Femur (tissue), 1 donor: ENCODE measurements at places on chromosomes 12 and 14.

DNA sequence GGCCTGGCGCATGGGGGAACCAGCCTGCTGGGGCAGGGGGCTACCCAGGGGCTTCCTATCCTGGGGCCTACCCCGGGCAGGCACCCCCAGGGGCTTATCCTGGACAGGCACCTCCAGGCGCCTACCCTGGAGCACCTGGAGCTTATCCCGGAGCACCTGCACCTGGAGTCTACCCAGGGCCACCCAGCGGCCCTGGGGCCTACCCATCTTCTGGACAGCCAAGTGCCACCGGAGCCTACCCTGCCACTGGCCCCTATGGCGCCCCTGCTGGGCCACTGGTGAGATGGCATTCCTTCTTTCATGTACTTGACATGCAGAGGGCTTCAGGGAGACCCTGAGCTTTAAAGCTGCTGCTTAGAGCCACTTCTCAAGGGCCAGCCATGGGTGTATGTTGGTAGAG is 9.0 kb downstream of the LGALS3 start:
- no peak for DNase-seq

- DNase-seq, result no peak
Observed at GRCh38 chr12:110935588-110935987, 15.2 kb upstream of the MYL2 start.

- DNase-seq, result no peak
Observed at GRCh38 chr14:80575763-80576162, 364.5 kb upstream of the DIO2 start.

DNA sequence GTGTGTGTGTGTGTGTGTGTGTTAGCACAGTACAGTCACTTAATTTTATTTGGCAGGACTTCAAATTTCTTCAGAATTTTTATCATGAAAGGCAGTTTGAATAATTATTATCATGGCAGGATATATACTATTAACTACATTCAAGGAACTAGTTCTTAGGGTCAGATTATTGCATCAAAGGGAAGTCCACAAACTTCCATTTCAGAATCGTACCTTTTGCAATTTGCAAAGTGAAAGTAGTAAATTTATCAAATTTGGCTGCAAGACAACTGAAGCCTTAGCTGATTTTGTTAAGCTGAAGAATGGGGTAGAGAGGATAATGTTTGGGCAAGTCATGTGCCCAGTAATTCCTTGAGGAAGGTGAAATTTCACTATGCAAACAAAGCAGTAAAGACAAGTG is 68.2 kb downstream of the PLEKHG7 start:
- DNase-seq, result no peak

DNA sequence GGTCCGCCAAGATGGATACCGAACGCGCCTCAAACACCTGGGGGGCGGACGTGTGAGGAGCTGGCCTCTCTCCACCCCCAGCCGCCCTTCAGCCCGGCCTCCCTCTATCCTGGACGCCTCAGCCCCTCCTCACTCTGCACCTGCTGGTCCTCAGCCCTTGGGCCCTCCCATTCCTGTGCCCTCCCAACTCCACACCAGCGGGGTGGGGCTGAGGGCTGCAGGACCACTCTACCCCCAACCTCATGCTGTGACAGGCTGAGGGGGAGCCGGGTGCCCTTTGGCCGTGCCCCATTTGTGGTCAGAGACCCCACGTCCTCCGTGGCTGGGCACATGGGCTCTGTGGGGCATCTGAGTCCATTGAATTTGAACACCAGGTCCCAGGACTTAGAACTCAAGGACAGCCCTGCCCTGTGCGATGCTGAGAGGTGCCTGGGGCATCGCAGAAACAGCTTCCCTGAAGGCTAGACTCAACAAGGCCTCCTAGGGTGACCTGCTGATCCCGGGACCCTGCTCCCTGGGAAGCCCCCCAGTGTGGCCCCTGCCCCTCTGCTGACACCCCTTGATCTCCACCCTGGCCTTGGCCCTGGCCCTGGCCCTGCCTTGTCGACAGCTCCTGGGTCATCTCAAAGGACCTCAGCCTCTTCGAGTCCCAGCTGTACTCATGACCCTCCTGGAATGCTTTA is 82.0 kb upstream of the SFSWAP start:
- peak; percentile 10 for DNase-seq

GRCh38 chr14:100544506-100545141 is 42.6 kb downstream of the BEGAIN start:
- DNase-seq, result no peak

DNA sequence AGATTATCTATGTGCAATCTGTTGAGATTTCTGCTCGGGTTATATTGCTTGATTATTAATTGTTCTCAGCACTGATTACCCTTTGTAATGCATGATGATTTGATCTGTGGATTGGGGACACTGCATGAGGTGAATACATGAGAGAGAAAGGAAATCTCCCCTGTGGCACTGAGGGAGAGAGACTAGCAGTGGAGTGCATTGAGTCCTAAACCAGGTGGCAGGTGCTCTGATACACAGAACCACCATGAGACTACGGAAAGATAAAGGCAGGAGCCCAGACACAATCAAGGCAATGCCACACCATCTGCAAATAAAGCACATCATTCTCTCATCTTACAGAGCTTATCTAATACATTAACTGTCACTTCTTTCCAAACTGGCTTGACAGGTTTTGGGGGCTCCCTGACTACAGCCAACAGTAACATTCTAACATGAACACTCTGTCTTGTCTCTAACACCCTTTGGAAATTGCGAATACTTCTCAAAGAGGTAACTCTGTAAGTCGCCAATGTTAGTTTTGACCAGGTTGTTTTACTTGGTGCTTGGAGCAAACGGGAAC is 37.6 kb upstream of the TSPAN8 start:
- no peak for DNase-seq

DNA sequence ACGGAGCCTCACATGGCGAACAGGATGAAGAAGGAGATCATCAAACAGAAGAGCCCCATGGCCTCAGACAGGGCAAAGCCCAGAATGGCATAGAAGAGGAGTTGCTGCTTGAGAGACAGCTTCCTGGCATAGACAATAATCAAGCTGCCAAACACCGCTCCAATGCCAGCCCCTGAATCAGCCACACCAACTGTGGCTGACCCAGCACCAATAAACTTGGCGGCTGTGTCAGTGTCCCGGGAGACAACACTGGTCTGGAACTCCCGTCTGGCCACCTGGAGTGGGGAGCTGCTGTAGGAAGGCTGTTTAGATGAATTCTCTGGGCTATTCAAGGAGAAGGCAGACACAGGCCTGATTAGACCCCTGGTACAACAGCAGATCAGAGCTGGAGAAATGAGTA is 100.1 kb downstream of the HEATR5A start:
- DNase-seq, result no peak

- no peak for DNase-seq
Observed at GRCh38 chr14:81567302-81567701, 33.6 kb upstream of the SEL1L start.

GRCh38 chr12:104303538-104304151 is at the start of gene EID3:
Gene EID3, plus strand, starts transcription at chr12:104303739. Its CDS starts 196 bp downstream, at chr12:104303935.
- DNase-seq, result peak; percentile 95

DNA sequence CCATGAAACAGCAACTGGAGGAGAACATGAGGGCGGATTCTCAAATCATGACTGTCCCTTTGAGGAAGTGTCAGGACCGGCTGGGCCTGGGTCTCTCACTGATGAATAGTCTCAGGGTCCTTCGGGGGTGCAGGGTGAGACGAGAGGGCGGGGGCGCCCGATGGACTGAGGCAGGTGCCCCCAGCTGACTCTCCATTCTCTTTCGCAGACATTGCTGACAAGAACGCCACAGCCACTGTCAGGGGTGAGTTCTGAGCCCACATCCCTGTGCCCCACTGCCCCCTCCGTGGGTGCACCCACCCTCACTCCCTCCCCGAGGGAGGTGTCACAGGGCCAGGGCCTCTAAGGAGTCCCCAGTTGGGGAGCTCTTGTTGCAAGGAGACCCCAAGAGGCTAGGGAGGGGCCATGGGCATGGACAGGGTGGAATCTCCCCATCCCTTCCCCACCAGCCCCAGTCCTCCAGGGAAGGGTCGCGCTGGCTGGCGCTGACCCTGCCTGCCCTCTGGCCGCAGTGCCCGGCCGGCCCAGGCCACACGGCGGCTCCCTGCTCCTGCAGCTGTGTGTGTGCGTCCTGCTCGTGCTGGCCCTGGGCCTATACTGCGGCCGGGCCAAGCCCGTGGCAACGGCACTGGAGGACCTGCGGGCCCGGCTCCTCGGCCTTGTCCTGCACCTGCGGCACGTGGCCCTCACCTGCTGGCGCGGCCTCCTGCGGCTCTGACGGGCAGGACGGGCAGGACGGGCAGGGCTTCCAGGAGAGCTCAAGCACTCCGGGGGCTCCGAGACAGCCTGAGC is 8.7 kb downstream of the C14orf180 start:
- DNase-seq, result no peak

DNA sequence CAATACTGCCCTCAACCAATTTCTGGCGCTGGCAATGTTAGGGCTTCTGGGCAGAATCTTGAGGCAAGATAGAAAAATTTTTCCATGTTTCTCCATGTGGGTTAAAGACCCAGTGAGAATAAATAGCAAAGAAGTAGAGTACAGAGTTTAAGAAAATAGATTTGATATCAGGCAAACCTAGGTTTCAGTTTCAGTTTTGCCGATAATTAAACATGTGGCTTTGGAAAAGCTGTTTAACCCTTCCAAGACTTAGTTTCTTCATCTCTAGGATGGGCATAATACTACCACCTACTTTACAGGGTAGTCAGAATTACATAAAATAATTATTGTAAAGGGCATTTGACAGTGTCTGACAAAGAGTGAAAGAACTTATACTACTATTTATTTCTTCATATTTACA is 360.4 kb downstream of the PCNX1 start:
- DNase-seq, result no peak

- no peak for DNase-seq
Observed at GRCh38 chr14:74964787-74965485, 9.5 kb upstream of the PGF start.

- no peak for DNase-seq
Observed at GRCh38 chr12:69055280-69055679, 122.3 kb upstream of the CPM start.

DNA sequence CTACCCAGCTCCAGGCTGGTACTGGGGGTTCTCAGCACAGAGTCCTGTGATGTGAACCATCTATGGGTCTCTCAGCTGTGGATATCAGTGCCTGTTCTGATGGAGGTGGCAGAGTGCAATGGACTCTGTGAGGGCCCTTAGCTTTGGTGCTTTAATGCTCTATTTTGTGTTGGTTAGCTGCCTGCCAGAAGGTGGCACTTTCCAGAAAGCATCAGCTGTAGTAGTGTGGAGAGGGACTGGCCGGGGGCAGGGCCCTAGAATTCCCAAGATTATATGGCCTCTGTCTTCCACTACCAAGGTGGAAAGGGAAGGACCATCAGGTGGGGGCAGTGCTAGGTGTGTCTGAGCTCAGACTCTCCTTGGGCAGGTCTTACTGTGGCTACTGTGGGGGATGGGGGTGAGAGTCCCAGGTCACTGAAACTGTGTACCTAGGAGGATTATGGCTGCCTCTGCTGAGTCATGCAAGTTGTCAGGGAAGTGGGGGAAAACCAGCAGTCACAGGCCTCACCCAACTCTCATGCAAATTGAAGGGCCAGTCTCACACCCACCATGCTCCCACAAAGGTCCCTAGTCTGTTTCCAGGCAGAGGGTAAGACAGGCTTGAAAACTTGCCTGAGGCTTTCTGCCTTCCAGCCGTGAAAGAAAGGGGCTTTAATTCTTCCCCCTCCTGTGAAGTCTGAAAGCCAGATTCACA is 878.1 kb downstream of the C12orf50 start:
- DNase-seq, result no peak

DNA sequence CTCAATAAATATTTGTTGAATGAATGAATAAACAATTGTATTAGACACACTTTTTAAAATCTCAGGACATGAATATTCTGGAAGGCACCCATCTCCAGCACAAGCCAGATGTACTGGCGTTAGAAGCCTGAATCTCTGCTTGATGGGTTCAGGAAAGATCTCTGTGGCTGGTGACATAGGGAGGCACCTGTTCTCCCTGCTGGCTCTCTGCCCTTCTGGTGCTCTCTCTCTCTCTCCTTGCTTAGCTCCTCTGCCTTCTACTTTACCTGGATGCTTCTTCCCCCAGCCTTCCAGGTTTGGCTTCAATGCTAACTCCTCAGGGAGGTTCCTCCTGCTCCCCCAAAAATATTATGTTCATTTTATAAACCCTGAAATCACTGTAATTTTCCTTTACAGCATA is 1.5 kb downstream of the CYP46A1 start:
- no peak for DNase-seq

DNA sequence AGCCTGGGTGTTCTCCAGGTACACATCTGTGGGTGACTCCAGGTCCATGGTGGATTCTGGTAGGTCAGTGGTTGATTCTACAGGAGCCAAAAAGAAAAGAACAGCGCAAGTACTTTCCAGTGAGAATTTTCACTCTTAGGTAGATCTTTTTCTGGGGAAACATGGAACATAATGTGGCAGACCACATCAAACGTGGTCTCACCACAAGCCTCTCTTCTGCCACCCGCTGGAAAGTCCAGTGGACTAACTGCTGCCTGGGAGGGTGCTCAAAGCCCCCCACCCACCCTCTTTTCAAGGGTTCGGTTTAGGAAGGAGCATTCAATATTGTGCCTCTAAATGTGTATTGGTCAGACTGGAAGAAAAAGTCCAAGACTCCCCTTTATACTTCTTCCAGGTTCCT is 36.1 kb upstream of the PRB2 start:
- no peak for DNase-seq

GRCh38 chr12:81610955-81611889 is 147.9 kb downstream of the PPFIA2 start:
- no peak for DNase-seq

DNA sequence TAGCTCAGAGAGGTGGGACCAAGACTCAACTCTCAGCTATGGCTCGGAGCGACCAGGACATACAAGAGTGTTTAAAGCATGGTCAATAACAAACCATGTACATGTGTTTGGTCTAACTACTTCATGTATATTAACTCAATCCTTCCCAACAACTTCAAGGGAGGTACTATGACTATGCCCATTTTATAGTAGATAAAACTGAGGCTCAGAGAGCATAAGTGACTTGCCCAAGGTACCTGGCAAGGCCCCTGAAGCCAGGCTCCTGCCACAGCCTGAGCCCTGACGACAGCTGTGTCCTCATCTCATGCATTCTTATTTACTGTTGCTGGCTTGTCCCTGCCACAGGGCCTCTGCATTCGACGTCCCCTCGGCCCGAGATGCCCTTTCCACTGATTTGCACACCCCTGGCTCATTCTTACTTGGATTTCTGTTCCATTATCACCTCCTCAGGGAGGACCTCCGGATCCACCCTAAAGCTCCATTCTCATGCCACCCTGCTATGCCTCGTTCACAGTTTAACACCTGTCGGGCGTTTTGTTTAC is 2.6 kb downstream of the TESC start:
- no peak for DNase-seq

GRCh38 chr14:71163842-71164629 is 256.8 kb downstream of the PCNX1 start:
- DNase-seq, result no peak

- DNase-seq, result no peak
Observed at GRCh38 chr14:56703947-56704346, 106.3 kb downstream of the OTX2 start.
